ENCODE measurements at places on chromosomes 2 and 18. TPM values are rescaled to one million over a fixed set of nuclear protein-coding genes. Genes with fewer than 3 reads are reported as not detected.

The CD8A gene
- 2.1 TPM for polyA plus RNA-seq

DNA sequence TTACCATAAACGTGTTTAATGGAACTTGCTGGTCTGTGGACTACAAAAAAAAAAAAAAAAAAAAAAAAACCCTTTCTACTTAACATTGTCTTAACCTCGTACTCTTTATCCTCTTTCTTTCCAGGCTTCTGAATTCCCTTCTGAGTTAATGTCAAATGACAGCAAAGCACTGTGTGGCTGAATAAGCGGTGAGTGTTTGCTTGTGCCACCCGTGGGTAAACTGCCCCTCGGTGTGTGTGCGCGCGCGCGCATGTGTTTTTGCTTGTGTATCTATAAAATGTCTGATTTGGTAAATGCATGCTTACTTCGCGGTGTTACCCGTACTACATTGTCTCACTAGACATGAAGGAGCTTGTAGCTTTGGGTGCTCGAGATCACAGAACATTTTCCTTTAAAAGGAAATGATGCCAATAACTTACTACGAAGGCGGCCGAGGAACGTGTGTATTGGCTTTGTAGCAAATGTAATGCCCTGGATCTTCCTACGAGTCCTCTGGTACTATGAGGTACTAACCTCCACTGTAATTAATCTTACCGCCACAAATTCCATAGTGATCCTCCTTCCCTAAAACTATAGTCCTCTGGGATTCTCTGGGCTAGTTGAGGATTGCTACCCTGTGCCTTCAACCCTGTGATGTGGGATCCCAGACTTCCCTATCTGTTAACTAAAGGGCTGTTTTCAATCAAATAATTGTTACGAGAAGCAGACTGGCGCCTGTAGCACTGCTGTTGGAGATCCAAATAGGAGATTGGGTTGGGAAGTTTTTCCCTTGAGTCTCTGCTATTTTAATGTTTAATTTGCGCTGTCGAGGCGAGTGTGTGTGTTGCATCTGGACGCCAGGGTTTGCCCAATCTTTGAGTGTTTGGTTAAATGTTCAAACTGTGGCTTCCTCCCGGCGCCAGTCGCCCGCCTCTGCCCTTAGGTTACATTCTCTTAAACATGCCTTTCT is 1.1 kb downstream of the ID2 start:
- H3K4me3 ChIP-seq = peak overlapping the region; percentile 96
- no peaks in the 10 kb centered on the region for H3K27me3 ChIP-seq
- H3K27ac ChIP-seq = peak overlapping the region; percentile 98
- peaks cover 11% of the 10 kb centered on the region for H3K36me3 ChIP-seq
- DNase-seq = peak; percentile 62
- no peaks in the 10 kb centered on the region for H3K4me1 ChIP-seq

GRCh38 chr18:48694295-48694694 is 155.5 kb downstream of the CTIF start:
- no peak overlapping the region for H3K4me3 ChIP-seq
- H3K27me3 ChIP-seq = no peaks in the 10 kb centered on the region
- no peak for DNase-seq

The MGAT5 gene
- 19.0 TPM for polyA plus RNA-seq

- no peak for DNase-seq
- H3K27me3 ChIP-seq = no peaks in the 10 kb centered on the region
These were observed 14.6 kb upstream of the NT5DC4 start for GRCh38 chr2:112706170-112706664.

DNA sequence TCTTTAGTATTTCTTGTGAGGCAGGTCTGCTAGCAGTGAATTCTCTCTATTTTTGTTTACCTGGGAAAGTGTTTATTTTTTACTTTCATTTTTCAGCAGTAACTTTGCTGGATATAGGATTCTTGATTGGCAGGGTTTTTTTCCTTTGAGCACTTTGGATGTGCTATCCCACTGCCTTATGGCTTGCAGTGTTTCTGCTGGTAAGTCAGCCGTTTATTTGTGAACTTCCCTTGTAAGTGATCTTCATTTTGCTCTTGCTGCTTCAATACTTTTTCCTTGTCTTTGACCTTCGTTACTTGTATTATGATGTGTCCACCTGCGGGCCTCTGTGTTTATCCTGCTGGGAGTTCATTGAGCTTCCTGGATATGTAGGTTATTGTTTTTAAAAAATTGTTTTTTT is 54.7 kb downstream of the SLC66A2 start:
- H3K27me3 ChIP-seq = no peaks in the 10 kb centered on the region
- H3K4me3 ChIP-seq = no peak overlapping the region
- DNase-seq = no peak
- H3K4me1 ChIP-seq = no peaks in the 10 kb centered on the region

DNA sequence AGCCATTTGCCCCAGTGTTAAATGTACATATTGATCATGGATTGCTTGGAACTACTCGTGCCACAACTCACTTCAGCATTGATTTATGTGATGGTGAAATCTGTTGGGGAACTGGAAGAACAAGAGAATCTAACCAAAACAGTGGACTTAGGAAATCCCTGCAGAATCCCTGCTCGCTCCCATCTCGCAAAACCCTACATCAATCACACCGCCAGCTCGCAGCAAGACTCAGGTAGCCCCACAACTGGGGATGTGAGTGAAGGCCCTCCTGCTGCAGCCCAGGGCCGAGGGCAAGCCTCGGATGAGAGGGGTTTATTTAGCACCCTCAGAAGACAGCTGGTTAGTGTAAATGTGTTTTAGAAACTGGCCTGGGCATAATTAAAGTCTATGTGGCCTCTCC is 171.6 kb downstream of the ANAPC1 start:
- no peak overlapping the region for H3K27ac ChIP-seq
- no peaks in the 10 kb centered on the region for H3K36me3 ChIP-seq
- H3K4me3 ChIP-seq = no peak overlapping the region
- no peak for DNase-seq

DNA sequence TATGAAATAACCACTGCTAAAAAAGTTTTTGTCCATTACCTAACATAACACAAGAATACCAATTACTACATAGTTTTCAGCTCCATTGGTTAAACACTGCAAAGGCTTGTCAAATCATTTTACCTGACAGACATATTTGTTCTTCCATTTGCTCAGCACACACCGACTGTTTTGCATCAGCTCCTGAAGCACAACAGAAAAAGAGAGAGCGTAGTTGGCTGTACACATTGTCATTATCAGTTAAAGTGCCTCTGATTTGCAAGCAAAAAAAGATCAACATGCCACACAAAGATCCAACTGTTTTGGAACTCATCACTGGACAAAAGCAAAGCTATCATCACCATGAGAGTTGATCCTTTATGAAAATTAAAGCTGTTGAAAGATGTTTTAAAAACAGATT is 103.8 kb downstream of the WDPCP start:
- no peaks in the 10 kb centered on the region for H3K36me3 ChIP-seq
- no peaks in the 10 kb centered on the region for H3K27me3 ChIP-seq
- DNase-seq = no peak
- no peak overlapping the region for H3K27ac ChIP-seq
- no peak overlapping the region for H3K4me3 ChIP-seq

DNA sequence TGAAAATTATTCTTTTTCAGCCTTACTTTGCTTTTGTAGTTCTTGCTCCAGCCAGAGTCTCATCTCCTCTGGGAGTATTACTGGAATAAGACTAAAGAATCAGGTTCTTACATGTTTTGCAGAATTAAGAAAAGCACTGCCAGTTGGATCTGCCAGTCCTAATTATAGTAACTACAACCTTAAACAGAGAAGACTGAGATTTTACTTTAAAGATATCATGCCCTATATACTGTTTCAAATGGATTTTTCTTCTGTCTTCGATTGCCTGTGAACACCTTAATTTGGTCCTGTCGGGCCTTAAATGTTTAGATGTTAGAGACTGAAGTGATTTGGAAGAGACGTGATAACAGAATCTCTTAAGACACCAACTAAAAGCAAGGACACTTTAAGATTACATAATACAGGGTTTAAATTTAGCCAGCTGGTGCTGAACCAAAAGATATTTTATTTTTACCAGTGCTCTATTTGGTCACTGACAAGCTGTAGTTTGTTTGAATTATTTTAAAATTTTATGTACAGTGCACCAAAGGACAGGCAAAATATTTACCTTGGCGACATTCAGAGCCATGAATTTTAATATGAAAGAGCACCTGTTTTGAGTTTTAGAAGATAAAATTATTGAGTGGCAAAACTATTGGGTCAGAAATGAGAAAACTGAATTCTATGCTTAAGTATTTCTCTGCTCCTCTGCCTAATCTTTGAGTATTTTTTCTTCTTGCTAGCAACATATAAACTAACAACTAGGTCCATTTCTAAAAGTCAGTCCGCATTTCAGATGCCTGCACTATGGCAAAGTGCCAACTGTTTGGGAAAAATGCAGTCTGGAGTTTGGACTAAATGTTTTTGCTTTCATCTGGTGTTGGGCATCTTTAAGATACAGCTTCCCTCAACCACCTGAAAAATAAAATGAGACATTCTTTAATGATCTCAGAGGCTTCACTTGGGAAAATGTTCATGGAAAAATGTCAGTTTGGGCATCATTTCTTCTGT is 300.0 kb downstream of the XIRP2 start:
- no peaks in the 10 kb centered on the region for H3K36me3 ChIP-seq
- H3K27ac ChIP-seq = no peak overlapping the region
- no peak overlapping the region for H3K4me3 ChIP-seq
- H3K27me3 ChIP-seq = no peaks in the 10 kb centered on the region

- no peak for DNase-seq
- no peaks in the 10 kb centered on the region for H3K27me3 ChIP-seq
These were observed 125.5 kb downstream of the ANKRD44 start for GRCh38 chr2:197184959-197185586.

The PPM1B gene
- 40.4 TPM for polyA plus RNA-seq

DNA sequence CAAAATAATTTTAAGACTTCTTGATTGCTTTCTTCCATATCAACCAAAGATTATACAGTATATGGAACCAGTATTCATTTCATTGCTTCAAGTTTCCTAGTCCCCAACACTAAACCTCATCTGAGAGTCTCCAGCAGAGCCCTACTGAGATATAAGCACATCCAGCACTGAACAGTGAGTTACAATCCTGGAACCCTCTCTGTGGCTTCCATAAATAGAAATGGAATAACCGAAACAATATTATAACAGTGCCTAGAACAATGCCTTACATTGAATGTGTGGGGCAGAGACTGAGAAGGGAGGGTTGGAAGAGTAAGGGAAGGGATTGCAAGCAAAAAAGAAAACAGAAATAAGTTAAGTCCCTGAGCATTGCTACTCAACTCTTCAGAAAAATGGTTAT is 18.9 kb downstream of the AAK1 start:
- peaks cover 6% of the 10 kb centered on the region for H3K4me1 ChIP-seq
- H3K4me3 ChIP-seq = no peak overlapping the region
- no peaks in the 10 kb centered on the region for H3K36me3 ChIP-seq
- peak overlapping the region; percentile 58 for H3K27ac ChIP-seq
- no peaks in the 10 kb centered on the region for H3K27me3 ChIP-seq

The RTP5 gene
- polyA plus RNA-seq = 0.07 TPM

- H3K27me3 ChIP-seq = no peaks in the 10 kb centered on the region
- H3K4me3 ChIP-seq = no peak overlapping the region
- H3K27ac ChIP-seq = no peak overlapping the region
These were observed 49.4 kb downstream of the TSPYL6 start for GRCh38 chr2:54206596-54206995.

The SERPINB2 gene
- polyA plus RNA-seq = 0.15 TPM

Measured in large intestine (tissue), 12 donors.